ENCODE measurements at places on chromosomes 4 and X. TPM values are rescaled to one million over a fixed set of nuclear protein-coding genes. Genes with fewer than 3 reads are reported as not detected.

- DNase-seq: no peak
These were observed 36.6 kb downstream of the TRMT44 start for GRCh38 chr4:8477095-8477635.

DNA sequence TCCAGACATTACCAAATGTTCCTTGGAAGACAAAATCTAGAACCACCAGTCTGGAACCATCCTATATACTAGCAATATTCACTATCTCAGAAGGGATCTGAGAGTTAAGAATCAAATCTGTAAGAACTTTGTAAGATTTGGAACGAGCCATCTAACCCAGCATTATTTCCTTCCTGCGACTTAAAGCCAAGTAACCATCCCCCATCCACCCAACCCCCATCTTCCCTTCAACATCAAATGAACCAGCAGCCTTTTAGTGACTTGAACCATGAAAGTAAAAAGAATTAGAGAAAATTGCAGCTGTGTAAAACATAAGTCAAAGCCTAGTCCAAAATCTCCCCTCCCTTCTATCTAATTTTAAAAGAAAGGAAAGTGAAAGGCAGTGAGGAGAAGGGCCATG, 15.6 kb downstream of the RBM47 start:
- no peak for DNase-seq

Gene UCP1
- not detected for polyA plus RNA-seq

Gene FGF2
- polyA plus RNA-seq: 38.4 TPM

- no peak for DNase-seq
These were observed 75.9 kb downstream of the INTS12 start for GRCh38 chr4:105632599-105632998.

- DNase-seq: no peak
These were observed 131.8 kb downstream of the NBDY start for GRCh38 chrX:56860888-56861287.

- DNase-seq: peak; percentile 40
These were observed 31.2 kb downstream of the TMEM31 start for GRCh38 chrX:103741879-103742278.

DNA sequence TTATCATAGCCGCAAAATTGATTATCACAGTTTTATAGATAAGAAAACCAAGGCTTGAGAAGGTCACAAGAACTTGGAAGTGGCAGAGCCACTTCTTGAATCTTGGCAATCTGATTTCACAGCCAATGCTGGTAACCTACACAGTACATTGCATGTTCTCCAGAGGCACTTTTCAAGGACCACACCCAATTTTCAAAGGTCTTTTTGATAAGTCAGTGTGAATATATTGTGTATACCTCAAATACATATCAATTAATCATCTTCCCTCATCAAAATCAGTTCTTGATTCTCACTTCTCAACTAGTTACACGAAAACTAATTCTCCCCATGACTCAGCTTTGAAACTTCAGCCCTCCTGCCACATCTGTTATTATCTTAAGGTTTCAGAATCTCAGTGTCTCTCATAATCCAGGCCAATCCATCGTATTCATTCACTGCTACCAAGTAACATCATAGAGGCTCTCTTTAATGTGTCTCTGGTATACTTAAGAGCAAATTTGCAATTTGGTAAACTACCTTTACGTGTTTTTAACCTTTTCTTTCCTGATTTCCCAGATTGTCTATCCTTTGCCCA, 16.8 kb downstream of the CAMK2D start:
- no peak for DNase-seq

GRCh38 chrX:40109288-40110008, 11.7 kb upstream of the BCOR start:
- peak; percentile 79 for DNase-seq

Gene DCAF4L1
- not detected for polyA plus RNA-seq

GRCh38 chr4:80294206-80294605, 27.7 kb downstream of the FGF5 start:
- DNase-seq: no peak

Gene MRPL1
- 23.2 TPM for polyA plus RNA-seq

- DNase-seq: no peak
These were observed 18.3 kb upstream of the PITX2 start for GRCh38 chr4:110641218-110641617.

GRCh38 chr4:8194306-8195242, 4.5 kb upstream of the SH3TC1 start:
- no peak for DNase-seq

Gene APLN
- 1.1 TPM for polyA plus RNA-seq

- DNase-seq: no peak
These were observed 27.6 kb downstream of the SMIM20 start for GRCh38 chr4:25941457-25942221.

Gene SPANXC
- not detected for polyA plus RNA-seq

DNA sequence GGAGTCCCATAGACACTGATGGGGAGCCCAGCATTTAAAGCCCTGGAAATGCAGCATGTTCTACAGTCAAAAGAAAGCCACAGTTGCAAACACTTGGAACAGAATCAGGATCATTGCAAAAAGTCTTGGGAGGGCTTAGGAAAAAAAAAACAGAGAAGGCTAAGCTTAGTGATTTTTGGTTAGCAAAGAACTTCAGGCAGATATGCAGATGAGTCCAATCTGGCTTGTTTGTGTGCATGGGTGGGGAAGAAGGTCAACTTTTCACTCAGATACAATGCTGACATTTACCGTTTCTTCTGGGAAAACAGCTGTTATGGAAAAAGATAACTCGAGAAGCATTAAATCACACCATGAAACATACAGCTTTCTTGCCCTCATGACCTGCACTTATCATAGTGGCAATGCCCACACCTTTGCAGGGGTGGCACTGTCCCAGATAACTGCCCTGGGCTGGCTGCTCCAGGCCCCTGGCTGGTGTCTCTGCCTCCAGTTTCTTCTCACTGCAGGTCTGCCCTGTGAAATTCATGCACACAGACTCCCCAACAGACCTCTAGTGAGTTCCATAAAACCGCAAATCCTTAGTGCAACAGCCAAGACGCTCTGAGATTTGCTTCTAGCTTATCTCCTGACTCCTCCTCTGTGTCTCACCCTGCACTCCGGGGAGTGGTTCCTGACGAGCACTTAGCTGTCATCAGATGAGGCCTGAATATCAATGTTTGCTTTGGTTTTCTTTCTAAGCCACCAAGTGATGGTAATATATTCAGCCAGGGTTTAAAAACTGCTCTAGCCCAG, 99.2 kb downstream of the DRD5 start:
- DNase-seq: peak; percentile 5

- no peak for DNase-seq
These were observed 57.3 kb downstream of the AGA start for GRCh38 chr4:177384856-177385397.

Gene DCLK2
- polyA plus RNA-seq: 0.74 TPM

Gene AKAP4
- polyA plus RNA-seq: not detected

DNA sequence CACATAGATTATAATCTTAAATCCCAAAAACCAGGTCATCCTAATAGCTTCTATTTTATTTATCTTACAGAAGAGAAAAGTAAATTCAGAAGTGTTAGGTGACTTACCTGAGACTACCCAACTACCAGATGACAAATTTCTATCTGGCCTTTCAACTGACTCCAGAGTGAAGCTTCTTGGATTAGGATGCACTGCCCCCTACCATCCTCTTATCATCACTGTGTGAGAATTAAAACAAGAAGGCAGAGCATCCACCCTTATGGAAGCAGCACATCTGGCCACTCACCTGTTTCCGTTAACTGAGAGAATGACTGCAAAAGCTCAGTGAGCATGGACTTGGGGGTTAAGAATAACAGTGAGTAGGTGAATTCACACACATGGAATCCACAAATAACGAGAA, 502.6 kb upstream of the TECRL start:
- no peak for DNase-seq

Gene VCX3A
- polyA plus RNA-seq: not detected

Gene GAB3
- polyA plus RNA-seq: 1.0 TPM

DNA sequence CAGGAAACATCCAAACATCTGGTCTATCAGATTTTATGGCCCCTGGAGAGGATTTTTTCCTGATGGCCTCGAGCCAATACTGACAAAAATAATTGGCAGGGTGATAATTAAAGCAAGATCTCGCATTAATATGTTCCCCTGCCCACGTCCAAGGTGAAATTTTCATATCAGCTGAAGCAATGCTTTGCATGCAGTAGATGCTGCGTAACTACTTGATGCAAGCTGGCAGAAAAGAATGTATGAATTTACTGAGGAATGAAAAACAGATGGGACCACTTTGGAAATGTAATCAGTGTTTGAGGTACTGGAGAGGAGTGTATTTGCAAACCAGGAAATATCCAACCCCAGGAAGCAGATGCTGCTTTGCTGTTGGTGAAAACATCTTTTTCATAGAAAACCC, 36.8 kb upstream of the REST start:
- DNase-seq: peak; percentile 48

Gene CLRN2
- not detected for polyA plus RNA-seq

DNA sequence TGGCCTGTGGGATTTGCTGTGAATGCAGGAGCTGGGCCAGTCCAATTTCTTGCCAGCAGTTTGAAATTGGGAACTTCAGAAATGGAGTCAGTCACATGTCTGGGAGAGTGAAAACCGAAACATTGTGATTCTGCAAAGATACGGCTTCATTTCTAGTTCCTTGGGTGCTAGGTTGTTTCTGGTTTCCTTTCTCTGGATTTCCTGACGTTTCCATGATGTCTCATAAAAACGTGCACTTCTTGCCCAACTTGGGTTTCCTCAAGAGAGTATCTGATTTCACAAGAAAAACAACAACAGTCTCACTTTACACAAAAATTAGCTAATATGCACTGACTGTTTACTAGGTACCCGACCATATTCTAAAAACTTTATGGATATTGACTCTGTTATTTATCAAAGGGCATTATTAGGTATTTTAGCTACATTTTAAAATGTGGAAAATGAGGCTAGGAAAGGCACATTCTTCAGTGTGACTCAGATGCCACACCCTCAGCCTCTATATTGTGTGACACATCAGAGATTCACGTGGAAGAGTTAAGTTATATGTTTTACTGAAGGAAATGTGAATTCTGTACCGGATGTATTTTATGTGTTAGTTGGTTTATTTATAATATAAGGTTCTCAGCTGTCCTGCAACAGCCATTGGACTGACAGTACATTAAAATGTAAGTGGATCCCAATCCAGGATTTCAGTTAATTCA, 225.0 kb upstream of the PUDP start:
- peak; percentile 78 for DNase-seq

- no peak for DNase-seq
These were observed 8.7 kb downstream of the RHOH start for GRCh38 chr4:40205259-40206198.

Gene PLS3
- polyA plus RNA-seq: 139 TPM

DNA sequence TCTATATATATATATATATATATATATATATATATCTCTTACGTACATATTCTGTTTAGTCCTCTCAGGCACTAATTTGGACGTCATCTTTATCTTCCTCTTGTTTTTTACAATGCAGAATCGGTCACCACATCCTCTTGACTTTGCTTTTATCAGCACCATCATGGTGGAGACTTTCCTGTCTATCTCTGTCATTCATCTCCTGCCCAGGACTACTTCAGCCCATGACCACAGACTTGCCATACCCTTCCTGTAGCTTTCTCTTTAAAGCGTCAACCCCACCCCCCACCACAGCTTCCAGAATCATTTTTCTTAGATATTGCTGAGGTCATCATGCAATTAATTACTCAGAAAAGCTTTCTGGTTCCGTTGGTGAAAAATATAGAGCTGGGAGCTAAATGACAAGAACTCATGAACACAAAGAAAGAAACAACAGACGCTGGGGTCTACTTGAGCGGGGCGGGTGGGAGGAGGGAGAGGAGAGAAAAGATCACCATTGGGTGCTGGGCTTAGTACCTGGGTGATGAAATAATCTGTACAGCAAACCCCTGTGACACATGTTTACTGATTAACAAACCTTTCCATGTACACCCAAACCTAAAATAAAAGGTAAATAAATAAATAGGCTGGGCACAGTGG, 30.5 kb upstream of the PRKX start:
- DNase-seq: no peak

Gene CLDN22
- polyA plus RNA-seq: not detected
